ENCODE measurements at places on chromosomes 12 and 14.

DNA sequence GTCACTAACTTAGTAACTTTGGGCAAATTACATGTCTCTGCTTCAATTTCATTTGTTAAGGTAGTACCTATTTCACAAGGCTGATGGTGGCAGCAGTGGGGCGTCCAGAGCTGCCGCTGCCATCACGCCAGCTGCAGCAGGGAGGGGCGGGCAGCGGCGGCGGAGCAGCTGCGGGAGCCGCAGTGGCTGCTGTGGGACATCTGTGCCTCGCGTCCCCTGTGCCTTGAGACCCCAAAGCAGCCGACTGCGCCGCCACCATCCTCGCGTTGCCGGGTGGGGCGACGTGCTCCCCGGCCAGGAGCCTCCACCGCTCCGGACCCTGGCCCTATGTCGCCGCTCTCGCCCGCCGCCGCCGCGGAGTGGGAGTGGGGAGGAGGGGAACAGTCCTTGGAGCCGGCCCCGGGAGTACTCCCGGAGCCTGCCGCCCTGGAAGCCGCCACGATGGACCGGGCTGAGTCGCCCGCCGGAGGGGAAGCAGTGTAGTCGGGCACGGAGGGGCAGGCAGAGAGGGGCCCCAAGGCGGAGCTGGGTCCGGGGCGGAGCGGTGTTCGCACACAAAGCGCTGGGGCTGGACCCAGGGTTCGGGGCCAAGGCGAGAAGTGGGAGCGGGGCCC, 51.4 kb downstream of the A2M start:
- DNase-seq = peak; percentile 59

DNA sequence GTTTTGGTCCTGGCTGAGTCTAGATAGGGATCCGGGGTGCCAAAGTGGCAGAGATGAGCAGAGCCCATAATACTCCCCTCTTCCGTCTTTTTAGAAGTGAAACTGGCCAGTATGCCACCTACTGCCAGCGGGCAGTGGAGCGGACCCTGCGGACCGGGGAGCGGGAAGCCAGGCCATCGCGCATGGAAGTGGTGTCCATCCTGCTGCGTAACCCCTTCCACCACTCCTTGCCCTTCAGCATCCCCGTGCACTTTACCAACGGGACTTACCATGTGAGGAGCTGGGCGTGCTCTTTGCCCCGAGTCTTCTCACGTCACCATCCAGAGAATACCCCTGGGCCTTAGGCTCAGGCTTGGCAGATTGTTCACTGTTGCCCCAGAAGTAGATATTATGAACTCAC, 21.0 kb downstream of the PIGH start:
- DNase-seq = no peak

DNA sequence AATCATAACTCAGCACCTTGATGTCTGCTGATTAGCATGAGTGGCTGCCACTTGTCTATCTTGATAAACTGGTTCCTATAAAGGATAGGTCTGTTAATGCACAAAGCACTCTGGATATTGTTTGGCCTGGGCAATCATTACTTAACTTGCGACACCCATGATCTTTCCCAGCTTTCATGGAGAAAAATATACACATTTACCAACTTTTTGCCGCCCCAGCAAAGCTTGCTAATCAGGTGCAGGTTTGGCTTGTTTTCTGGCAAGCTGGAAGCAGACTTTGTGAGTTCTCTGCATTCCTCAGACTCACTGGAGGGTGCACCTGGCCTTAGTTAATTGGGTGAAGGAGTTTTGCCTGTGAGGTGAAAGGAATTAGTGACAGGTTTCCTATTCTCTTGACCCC, 1126.4 kb upstream of the FLRT2 start:
- no peak for DNase-seq

GRCh38 chr14:50285861-50286260, 26.2 kb downstream of the L2HGDH start:
- no peak for DNase-seq

DNA sequence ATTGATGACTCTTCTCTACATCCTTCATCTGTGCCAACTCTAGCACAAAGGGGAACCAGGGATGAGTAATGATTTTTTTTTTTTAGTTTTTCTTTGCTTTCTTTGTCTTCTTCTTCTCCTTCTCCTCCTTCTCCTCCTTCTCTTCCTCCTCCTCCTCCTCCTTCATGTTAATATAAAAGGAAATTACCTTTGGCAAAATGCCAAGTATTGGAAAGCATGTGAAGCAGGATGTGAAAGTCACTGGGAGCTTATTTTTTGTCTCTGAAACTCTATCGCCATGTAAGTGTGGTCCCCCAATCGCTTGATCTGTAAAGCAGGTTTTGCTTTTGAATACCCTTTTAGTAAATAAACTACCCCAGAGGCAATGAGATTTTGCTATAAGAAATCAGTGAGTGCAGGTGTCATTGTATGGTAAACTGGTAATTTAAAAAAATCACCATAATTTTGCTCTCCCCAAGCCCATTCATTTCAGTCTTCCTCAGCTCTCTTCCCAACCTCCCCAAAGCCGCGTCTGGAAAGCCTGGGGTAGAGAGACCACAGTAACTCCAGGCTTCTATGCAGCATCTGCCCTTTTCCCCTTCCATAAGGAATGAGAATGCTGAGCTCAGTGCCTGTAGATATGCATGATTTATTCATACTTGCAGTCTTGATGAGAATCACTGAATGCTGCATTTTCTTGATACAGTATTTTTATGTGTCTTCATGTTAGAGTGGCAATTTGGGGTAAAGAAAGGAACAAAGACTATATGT, 388.7 kb downstream of the TMEM117 start:
- no peak for DNase-seq

DNA sequence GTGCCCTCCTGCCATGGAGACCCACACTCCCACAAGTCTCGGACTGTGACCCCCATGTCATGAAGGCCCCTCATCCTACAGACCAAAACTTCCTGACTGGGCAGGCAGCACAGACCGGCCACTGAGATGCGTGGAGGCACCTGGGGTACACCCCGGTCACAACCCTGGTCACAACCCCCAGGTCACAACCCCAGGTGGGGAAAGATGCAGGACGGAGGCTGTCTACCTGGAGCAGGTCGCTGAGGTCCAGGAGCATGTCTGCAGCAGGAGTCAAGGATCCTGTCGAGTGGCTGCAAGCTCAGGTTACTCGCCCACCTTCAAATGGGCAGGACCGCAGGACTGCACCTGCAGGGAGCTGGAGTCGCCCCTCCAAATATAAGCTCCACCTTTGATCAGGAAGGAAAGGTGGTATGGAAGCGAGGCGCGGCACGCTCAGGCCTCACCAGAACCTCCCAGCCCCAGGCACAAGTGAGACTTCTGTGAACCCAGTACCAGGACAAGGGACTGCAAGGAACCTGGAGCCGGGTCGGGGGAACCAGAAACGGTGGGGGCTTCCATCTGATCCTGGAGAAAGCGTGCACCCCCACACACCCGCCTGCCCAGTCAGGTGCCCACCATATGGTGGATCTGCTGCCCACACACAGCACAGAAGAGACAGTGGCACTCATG, 8.1 kb downstream of the BTBD6 start:
- no peak for DNase-seq

DNA sequence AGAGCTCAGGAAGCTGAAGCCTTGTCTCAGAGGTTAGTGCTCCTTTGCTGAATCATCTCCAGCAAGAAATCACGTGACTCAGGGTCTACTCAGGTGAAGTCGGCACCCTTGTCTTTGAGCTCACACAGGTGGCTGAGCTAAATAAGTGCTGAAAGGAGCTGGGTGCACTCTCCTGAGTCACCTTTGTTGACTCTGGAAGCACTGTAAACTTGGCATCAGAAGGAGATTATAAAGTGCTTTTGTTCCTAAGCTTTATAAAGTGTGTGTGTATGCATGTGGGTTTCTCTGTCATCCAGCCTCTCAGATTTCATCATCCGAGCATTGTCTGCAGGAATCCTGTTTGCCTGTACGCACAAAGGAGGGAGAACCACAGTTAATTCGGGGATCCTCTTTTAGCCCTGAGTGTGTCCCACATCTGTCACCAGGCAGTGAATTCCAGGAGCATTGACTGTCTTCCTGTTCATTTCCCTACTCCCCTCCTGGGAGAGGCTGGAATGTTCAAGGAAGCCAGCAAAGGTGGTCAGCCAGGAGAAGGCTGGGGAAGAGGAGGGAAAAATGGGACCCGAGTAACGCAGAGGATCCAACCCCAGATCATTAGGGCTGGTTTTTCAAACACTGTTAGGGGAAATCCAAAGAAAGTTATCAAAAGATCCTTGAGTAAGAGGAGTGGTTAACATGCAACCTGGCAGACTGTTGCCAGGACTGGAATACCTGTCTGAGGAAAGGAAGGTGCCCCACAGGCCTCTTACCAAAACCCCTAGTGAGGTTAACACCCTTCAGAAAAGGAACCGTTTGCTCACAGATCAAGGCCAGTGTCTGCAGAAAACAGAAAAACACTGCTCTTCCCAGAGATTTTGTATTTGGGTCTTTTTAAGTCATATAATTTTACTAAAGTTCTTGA, 157.5 kb upstream of the HIF1A start:
- peak; percentile 43 for DNase-seq

All from activated naive CD4-positive, alpha-beta T cell treated with Interleukin-2 at 50 U/mL for 16 hours (primary cell).